ENCODE measurements at places on chromosomes 1 and 21. TPM values are rescaled to one million over a fixed set of nuclear protein-coding genes. Genes with fewer than 3 reads are reported as not detected.

- DNase-seq: no peak
Observed at GRCh38 chr21:38809198-38809878, 3.6 kb downstream of the ETS2 start.

DNA sequence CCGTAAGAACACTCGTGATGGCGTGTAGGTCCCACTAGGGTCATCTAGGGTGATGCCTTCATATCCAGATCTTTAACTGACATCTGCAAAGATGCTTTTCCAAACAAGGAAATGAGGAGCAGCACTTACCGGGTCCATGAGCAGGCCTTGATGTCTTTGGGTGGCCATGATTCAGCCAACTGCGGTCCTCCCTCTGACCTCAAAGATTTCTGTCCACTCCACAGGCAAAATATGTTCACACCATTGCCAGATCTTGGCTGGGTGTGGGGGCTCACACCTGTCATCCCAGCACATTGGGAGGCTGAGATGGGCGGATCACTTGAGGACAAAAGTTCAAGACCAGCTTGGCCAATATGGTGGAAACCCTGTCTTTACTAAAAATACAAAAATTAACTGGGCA, 18.2 kb downstream of the TRPM2 start:
- DNase-seq: no peak

- no peak for DNase-seq
Observed at GRCh38 chr1:70146488-70146887, 58.9 kb downstream of the LRRC40 start.

DNA sequence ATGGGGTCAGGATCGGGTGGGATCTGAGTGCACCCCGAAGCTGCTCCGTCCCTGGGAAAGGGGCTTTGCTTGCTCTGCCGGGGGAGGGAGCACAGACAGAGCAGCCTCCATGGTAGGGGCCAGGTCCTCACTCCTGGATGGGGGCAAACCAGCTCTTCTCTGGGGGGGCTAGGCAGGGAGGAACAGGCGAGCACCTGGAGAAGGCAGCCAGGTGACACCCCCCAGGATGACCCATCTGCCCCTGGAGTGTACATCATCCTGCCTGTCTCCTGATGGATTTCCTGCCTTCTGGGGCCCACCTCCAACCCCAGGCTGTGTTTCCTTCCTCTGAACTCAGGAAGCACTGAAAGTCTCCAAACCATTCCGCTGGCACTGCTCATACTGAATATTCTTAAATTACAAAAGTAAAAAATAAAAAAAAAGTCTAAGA, 248.0 kb downstream of the RHOU start:
- no peak for DNase-seq

- DNase-seq: peak; percentile 78
Observed at GRCh38 chr1:234980645-234981396, 147.8 kb downstream of the TOMM20 start.

- peak; percentile 60 for DNase-seq
Observed at GRCh38 chr1:74689621-74690363, 16.2 kb upstream of the ERICH3 start.

GRCh38 chr1:160638540-160638857, 8.3 kb downstream of the SLAMF1 start:
- no peak for DNase-seq

GRCh38 chr21:19268686-19269085, 865.1 kb upstream of the TMPRSS15 start:
- no peak for DNase-seq

- DNase-seq: no peak
Observed at GRCh38 chr1:243489681-243490546, 234.1 kb downstream of the SDCCAG8 start.

GRCh38 chr1:239931341-239931740, 160.3 kb upstream of the FMN2 start:
- DNase-seq: no peak

DNA sequence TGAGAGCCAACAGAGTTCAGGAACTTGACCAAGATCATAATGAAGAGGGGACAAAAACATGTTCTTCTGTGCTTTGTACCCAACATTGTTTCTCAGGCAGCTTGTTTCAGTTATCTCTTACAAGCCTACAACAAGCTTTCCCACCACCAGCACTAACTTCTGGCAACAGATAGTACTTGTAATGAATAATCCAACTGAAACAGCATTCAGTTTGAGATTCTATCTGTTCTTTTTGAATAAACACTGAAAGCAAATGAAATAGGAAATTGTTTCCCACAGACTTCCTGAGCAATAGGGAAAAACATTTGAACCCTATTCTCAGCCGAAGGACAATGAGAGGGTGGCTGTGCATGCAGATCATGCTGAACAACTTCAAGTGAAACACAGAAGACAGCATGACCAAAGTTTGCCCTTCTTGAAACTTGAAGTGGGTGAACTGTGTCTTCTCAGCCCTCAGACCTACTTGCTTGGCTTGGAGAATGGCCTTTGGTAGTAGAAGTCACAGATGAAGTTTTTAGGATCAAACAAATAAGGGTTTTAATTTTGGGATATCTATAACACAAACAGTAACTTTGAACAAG, 11.2 kb upstream of the HOOK1 start:
- DNase-seq: no peak

GRCh38 chr1:156592158-156592909, 758 bp downstream of the NAXE start:
- DNase-seq: no peak

DNA sequence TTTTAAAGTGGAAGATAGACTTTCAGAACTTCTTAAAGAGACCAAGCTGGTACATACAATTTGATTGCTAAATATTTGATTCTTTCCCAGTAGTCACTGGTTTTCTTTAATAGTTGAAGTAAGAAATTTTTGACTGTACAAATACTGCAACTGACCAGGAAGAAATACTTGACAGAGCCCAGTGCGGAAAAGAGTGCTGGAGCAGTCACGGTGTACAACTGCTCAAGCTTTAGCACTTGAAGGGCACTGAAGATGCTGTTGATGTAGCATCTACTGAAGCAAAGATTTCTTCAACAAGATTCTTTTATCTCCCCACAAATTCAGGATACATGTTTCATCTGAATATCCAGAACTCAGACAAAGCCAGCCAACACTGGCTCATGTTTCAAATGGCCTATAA, 41.5 kb downstream of the SLC35F3 start:
- no peak for DNase-seq

DNA sequence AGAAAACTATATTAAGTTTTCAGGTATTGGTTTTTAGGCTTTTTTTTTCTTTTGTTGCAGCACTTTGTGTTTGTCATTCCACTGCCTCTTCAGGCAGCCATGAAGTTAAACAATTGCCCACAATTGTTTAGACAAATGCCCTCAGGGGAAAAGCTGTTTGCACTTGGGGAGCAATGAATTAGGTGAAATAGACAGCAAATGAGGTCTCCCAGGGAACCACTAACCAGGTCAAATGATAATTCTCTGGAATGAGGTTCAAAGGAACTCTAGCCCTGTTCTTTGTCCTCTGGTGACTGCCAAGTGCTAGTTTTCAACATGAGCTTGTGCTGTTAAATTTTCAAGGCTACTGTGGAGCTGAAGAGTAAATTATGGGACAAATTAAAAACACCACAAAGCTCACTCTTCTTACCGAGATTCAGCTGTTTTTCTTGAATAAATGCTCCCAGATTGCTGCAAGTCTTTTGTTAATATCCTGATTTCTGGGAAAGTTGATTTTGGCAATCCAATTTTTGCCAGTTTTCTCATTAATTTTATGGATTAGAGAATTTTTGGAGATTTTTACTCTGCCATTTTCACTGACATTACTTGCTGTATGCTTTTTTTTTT, 15.1 kb upstream of the MAB21L3 start:
- no peak for DNase-seq

DNA sequence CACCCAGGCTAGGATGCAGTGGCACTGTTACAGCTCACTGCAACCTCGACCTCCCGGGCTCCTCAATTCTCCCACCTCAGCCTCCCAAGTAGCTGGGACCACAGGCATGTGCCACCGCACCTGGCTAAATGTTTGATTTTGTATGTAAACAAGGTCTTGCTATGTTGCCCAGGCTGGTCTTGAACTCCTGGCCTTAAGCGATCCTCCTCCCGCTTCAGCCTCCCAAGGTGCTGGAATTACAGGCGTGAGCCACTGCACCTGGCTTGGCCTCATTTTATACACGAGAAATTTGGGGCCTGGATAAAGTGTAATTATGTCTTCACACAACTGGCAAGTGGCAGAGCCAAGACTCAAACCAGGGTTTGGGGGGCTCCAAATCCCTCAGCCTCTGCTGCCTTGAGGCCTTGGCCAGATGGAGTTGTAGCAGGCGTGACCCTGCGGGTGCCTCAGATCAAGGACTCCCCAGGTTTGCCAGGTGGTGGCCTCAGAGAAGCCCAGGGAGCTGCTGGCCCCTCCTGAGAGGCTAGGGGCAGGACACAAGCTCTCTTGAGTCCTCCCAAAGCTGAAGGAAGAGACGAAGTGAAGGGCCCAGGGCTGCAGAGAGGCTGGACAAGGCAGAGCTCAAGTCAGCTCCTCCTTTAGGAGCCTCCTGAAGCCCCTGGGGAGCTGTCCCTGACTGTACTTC, 61.7 kb downstream of the MDM4 start:
- DNase-seq: no peak

DNA sequence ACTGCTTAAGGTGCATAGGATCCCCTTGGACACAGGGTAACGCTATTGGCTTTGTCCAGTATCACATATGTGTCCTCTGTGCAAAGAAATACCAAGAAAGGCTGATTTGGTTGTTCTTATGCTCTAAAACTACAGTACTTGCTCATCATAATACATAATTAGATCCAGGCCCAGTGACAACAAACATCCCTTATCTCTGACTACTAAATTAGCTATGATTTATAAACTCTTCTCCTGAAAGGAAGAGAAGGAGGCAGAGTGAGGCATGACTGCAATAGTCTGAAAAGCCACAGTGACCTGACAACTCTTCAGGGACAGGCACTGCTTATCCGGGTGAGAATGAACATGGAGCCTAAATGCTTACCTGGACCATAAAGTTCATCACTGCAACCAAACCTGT, 30.7 kb downstream of the MGST3 start:
- no peak for DNase-seq

GRCh38 chr1:147771226-147772125, 11.1 kb upstream of the GJA5 start:
- no peak for DNase-seq

- DNase-seq: no peak
Observed at GRCh38 chr1:37671261-37671660, 21.1 kb upstream of the CDCA8 start.

- no peak for DNase-seq
Observed at GRCh38 chr1:181128592-181129497, 40.3 kb downstream of the IER5 start.

DNA sequence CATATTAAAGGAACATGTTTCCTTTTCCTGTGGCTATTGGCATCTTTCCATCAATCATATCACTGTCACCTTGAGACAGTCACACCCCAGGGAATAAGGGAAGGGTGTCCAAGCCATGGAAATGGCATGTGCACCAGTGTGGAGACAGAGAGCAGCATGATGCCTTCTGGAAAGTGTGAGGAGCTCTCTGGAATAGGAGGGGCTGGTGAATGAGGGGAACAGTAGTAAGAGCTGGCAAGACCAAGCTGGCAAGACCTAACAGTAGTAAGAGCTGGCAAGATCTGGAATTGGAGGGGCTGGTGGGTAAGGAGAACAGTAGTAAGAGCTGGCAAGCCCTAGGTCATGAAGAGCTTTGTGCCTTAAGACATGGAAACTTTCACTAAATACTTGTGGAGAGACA, 186.7 kb downstream of the C1orf94 start:
- DNase-seq: no peak

DNA sequence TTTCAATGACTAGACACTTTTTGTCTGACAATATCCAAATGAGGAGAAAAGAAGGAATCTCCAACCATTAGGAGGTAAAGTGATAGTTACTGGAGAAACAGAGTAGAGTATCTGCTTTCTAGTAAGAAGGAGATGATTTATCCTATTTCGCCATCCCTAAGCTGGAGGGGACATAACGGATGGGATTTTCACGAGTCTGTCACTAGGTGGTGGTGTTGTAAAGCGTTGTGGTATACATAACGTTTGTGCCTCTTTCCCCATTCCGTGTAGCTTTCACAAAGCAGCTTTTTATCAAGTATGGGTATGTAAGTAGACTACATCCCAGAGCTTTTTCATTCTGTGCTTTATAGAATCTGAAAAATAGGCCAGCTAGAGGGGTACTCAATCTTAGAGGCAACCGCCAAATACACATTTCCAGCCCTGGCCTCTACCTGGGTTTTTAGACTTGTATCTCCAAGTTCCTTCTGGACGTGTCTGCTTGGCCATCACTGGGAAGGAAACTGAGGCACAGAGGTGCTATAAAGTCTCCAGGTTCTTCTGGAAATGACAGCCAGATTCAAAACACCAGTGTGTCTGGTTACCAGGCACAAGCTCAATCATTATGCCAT, 33.3 kb upstream of the FAM3B start:
- DNase-seq: peak; percentile 72

- peak; percentile 75 for DNase-seq
Observed at GRCh38 chr1:6490181-6491080, 1.0 kb downstream of the PLEKHG5 start.

Gene PWP2
- total RNA-seq: 2.9 TPM

Gene PCAT6
- not detected for total RNA-seq

Gene NMNAT2
- not detected for total RNA-seq

Gene TCHHL1
- not detected for total RNA-seq

Gene LRRC71
- not detected for total RNA-seq

Gene ZNF683
- total RNA-seq: 24.0 TPM

Gene CYP4A22
- not detected for total RNA-seq

Gene SETDB1
- total RNA-seq: 59.3 TPM

Gene DCDC2B
- total RNA-seq: not detected

Gene PADI4
- total RNA-seq: 1.0 TPM

Gene PARS2
- total RNA-seq: 4.2 TPM

Gene KISS1
- not detected for total RNA-seq

Gene GJA9
- total RNA-seq: not detected

Gene ITLN2
- total RNA-seq: not detected

Gene ANKRD35
- 1.1 TPM for total RNA-seq

Gene S100A7A
- not detected for total RNA-seq

Data from activated CD8-positive, alpha-beta T cell treated with anti-CD3 and anti-CD28 coated beads, Interleukin-2, amount 10 ng/mL, durations not matched to agents 7 days and 5 days (primary cell).